Left kidney (tissue), 8 donors: ENCODE measurements at places on chromosomes 3 and 15.

DNA sequence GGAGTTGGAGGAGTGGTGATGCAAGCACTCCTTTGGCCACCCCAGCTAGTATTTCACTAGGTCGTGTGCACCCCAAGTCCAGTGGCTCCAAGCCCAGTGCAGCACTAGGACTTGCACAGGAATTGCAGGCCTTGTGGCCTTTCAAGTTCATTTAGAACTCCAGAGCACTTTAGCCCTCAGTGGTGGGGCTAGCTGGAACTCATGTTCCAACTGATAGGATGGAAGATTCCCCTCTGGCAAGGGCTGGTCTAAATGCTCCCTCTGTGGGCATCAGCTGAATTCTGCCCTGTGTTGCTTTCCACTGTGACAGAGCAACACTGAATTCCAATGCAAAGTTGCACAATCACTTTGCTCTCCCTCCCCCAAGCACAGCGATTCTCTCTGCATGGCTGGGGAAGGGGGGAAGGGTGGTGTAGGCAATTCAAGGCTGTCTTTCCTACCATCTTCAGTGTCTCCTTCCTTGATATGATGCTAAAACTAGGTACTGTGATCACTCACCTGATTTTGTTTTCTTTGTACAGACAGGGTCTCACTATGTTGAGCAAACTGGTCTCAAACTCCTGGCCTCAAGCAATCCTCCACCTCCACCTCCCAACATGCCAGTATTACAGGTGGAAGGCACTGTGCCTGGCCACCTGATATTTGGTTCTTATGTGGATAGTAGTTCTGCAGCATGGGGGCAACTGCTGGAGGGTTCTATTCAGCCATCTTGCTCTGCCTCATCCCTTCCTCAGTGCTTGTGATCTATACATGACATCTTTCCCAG lies 10.3 kb downstream of the USF3 start:
- DNase-seq: no peak

DNA sequence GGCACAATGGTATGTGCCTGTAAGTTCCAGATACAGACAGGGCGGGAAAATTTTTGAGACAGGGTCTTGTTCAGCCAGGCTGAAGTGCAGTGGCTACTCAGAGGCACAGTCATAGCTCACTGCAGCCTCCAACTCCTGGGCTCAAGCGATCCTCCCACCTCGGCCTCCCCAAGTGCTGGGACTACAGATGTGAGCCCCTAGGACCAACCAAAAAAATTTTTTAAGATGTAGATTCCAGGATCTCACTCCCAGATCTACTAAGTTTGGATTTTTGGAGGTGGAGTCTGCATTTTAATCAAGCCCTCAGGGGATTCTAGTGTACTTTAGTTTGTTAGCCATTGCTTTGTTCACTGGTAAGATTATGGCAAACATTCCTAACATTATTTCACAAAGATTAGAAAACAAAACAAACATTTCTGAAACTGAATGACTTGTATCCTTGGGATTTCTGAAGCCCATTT lies 2.7 kb downstream of the LIPH start:
- DNase-seq: no peak

DNA sequence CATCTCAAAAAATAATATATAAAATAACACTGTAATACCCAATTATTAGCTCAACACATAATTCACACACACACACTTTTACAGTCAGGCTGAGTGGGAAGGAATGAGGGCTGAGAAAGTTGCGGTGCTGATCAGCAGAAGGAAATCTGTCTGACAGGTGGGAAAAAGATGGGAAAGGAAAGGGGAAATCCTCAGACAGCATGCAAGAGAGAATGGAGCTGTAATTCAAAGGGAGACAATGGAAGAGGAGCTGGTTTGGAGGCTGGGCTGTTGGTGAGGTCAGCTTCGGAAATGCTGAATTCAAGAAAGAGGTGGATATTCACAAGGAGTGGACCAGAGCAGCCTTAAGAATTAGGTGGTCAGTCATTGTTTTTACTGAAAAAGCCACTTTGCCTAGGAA lies 121.6 kb upstream of the LMOD3 start:
- no peak for DNase-seq

GRCh38 chr3:108099679-108100428 lies 9.0 kb upstream of the CD47 start:
- DNase-seq: no peak

DNA sequence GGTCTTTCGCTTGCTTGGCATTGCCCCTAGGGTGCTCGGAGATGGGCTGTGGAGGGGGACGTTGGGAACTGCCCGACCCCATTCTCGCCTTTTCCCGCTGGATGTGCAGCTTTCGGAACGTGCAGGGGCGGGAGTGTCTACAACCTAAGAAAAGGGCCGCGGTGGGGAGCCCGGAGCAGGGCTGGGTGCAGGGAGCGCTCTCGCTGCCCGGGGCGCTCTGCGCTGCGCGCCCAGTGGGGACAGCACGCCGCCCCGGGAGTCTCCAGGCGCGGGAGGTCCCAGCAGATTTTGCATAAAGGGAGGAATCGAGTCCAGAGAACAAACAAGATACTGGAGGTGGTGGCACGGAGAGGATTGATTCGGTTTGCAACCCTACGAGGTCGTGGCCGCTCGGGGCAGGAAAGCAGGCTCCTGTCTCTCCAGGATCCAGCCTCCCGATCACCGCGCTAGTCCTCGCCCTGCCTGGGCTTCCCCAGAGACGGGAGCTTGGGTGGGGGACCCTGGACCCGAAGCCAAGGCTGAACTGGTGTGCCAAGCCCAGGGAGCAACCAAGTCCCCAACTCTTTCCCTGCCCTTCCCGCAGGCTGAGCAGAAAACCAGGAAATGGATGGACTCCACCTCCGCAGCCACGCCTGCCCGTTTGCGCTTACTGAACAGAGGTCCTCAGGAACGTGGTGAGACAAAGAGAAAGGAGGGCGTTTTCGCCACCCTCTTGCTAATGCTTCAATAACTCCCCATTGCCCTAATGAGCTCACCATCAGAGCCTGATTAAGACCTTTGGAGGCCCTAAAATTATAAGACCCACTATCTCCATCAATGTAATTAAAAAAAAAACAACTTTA lies 59.7 kb downstream of the NOX5 start:
- DNase-seq: peak; percentile 78

DNA sequence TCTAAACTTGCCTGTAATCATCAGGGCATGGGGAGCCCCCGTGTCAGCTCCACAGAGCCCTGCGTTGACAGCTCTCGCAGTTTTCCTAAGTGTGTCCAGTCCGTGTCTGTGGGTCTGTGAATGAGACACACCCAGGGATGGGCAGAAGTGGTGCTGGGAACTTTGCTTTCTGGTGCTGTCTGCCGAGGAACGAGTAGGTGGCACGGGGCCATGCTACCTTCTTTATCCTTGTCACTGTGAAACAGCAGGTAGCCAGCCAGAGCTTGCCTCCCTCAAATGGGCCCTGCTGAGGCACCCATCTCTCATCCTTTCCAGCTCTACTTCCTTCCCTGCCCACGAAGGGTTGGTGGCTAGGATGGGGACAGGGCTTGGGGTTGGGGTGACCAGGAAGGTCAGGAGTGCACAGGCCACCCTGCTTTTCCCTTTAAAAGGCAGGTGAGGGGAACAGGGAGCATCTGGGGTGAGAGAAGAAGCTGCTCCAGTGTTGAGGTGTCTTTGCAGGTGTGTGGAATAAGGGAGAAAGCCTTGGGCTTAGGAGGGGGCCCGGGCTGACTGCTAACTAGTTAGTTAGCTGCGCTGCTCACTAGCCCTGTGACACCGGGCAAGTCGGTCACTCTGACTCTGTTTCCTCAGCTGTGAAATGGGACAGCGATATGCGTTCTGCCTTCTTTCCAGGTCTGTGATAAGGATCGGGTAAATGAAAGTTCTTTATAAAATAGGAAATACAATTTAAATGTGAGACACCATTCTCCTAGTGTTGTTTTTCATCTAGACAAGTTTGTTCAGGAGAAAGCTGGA lies 27.9 kb downstream of the PDIA5 start:
- no peak for DNase-seq

DNA sequence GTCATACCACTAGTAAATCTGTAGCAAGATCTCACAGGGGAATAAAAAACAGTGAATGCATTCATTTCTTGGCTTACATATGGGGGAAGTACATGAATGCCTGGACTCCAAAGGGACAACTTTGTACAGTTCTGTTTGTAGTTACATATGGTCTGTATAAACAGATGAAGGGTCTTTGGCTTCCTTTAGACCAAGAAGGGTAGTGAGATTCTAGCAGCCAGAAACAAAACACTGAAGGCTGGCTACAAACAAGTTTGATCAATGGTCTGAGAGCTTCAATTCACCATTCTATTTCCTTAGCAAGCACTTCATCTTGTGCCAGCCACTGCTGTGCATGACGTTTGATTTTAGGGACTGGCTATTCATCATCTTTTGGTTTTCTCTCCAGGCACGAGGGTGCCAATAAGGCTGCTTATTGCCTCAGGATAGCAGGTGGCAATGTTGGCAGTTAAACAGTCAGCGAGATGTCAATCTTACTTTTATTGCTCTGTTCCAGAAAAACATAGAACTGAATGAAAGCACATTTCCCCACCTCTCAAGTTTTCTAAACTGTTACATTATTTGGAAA lies 313.7 kb upstream of the COL8A1 start:
- DNase-seq: no peak

GRCh38 chr3:59595830-59596229 lies 546.0 kb upstream of the CFAP20DC start:
- no peak for DNase-seq

DNA sequence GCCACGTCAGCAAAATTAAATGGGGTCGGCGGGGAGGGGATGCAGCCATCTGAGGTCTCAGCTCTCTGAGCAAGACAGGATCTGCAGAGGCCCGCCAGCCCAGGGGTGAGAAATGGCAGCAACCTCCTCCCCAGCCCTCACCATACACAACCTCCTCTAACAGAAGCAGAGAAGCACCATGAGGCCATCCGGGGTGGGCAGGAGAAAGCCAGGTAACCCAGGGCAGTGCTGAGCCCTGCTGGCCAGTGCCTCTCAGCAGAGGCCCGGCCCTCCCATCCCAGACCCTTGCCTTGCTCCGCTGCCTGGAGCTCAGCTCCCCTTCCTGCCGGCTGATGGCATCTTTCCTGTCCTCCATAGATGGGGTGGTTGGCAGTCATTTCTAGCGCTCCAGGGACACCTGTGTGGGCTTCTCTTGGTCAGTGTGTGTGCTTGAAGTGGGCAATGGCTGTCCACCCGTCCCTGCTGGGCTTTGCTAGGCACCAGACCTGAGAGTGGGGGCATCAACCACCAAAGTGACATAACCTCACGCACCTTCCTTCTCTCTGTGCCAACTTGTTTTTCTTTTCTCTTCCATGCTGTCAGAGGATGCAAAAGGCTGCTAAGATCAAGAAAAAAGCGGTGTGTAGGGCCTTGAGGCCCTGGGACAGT lies 175.8 kb downstream of the NSMCE3 start:
- no peak for DNase-seq

DNA sequence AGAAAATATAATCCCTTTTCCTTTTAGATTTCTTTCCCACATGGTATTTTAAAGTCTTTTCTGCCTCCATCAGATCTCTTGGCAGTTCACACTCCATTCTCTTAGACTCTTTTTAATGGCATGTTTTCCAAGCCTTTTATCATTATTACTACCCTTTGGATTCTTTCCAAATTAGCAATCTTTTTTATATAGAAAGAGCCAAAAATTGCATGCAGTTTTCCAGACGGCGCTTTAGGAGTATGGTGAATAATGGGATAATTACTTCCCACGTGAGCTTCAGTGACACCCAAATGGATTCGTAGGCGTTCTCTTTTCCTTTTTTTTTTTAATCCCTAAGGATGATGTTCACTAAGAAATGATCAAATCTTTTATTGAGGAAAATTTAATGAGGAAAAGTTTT lies 354.8 kb upstream of the DNAJC19 start:
- no peak for DNase-seq

DNA sequence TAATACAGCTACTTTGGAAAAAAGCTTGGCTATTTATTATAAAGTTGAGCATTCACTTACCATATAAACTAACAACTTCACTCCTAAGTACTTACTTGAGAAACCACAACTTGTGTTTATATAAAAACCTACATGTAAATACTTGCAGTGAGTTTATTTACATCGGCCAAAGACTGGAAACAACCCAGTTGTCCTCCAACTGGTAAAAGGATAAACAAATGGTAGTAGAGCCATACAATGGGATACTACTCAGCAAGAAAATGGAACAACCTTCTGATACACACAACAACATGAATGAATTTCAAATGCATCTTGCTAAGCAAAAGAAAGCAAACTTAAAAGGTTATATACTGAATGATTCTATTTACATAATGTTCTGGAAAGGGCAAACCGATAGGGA lies 63.7 kb downstream of the SLC7A14 start:
- DNase-seq: no peak

DNA sequence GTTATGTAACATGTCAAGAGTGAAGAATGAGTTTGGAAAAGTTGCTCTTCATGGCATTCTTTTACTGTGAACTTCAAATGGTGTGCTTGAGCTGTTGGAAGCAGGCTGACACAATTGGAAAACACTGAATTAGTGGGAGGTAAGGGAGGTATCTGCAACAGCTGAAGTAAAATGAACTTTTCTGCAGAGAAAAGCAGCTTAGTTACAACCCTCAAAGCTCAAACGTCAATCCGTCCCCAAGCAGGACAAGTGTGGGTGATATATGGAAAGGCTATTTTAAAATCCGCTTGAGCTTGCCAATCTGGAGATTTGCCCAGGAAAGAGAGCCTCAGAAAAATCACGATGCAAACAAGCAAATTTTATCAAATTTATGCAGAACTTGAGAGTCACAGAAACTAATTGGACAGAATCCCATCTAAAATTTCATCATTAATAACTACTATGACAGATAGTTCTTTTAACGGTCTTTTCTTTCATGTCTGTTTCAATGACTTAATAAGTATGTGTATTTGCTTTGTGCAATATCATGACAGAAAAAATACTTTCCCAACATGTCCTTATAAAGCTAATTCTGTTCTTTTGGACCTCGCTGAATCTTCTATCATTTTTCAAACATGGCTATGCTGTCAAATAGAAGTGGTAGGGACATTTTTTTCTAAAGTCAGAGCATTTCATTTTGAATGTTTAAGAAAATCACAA lies 266.6 kb upstream of the SLITRK3 start:
- no peak for DNase-seq

GRCh38 chr15:91263632-91264531 lies 163.8 kb downstream of the SV2B start:
- peak; percentile 1 for DNase-seq

GRCh38 chr3:149502438-149502837 lies 27.9 kb downstream of the TM4SF4 start:
- DNase-seq: no peak

GRCh38 chr15:32704395-32704981 lies 13.3 kb upstream of the GREM1 start:
- DNase-seq: no peak
